ENCODE measurements at places on chromosomes 2 and 18.

DNA sequence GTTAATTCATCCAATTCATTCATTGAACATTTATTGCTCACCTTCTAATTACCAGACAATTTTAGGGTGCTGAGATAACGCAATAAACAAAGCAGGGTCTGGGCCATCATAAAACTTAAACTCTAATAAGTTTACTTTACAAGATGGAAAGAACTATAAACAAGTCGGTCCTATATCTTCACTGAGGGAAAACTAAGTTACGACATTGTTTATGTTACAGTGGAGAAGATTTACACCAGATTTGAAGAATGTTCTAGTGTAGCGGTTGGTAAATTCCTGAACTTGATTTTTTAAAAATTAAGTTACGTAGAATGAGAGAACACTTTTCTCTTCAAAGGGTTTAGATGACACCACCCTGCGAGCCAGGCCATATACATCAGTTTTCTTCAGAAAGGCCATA, 20.7 kb upstream of the FRZB start:
- no peak for DNase-seq

DNA sequence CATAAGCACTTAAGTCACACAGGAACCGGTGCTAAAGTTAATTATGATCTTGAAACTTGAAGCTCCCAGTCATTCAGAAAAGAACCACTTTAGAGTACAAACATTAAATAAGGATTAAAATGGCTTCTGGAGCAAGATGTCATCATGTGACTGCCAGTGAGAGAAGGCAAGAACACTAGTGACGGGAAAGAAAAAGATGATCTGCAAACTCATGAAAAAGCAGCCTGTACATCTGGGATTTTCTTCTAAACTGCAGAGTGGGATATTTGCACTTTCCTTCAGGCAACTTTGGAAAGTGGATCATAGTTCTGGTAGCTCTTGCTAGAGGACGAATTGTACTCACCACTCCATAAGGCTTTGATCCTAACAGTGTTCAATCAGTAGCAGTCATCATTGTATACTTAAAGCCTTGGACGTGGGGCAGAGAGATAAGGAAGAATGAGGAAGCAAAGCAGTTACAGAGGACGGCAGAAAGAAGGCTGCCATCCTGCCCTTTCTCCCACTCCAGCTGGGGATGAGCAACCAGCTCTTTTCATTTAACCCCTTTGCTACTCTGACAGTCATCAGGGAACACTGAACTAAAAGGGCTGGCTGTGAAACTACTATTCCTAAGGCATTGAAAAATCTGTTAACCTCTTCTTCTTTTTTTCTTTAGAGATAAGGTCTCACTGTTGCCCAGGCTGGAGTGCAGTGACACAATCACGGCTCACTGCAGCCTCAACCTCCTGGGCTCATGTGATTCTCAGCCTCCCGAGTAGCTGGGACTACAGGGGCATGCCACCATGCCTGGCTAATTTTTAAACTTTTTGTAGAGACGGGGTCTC, 18.1 kb downstream of the ABHD3 start:
- DNase-seq, result no peak

GRCh38 chr2:191103774-191104173, 47.0 kb downstream of the STAT4 start:
- DNase-seq, result peak; percentile 43

GRCh38 chr2:15018814-15019213, 386.3 kb downstream of the LRATD1 start:
- no peak for DNase-seq

- no peak for DNase-seq
Observed at GRCh38 chr18:62644773-62645172, 70.6 kb upstream of the PHLPP1 start.

DNA sequence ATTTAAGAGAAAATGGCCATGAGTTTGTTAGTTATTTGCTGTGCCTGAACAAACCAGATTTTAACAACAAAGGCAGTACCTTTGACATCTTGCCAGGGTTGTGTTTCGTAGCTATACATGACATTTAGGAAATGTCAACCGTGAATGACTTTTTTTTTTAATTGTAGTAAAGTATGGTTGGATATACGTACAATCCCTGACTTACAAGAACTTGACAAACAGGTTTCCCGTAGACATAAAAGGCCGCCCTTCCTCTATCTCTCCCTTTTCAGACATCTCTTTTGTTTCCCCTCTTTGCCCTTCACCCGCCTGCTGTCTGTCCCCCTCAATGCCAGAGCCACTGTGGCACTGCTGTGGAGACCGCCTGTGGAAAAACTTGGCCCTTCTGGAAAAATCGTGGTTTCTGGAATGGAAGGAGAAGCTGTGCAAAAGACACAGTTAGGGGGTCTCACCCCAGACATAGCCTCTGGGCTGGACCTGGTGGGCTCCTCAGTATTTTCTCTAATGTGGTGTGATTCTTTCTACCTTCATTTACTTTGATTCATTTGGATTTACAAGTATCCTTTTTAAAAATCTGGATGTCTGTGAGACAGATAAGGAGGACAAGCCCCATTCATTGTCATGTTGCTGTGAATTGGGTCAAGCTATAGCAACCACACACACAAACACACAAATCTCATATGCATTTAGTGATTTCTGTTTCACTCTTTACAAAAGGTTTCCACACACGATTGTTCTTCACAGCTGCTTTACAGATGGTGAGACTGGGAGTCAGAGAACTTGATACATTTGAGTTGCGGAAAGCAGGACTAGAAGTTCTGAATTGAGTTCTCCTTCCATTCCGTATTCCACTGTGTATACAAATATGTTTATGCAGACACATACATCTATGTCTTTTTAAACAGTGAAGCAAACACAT, 48.6 kb downstream of the SPATS2L start:
- DNase-seq, result no peak

GRCh38 chr2:18836436-18836835, 247.1 kb upstream of the NT5C1B start:
- no peak for DNase-seq

DNA sequence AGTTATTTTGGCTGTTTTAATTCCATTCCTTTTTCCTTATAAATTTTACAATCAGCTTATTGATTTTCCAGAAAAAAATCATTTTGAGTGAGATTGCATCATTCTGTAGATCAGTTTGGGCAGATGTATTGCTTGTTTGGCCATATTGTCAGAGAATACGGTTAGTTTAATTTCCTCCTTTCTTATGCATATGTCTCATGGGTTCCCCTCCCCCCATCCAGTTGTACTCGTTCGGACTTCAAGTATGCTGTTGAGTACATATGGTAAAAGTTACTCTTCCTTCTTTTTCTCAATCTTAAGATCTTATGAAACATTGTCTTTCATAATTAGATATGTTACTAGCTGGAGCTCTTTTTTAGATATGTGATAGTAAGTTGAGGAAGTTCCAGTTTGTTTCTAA, 131.2 kb upstream of the TTC27 start:
- no peak for DNase-seq

DNA sequence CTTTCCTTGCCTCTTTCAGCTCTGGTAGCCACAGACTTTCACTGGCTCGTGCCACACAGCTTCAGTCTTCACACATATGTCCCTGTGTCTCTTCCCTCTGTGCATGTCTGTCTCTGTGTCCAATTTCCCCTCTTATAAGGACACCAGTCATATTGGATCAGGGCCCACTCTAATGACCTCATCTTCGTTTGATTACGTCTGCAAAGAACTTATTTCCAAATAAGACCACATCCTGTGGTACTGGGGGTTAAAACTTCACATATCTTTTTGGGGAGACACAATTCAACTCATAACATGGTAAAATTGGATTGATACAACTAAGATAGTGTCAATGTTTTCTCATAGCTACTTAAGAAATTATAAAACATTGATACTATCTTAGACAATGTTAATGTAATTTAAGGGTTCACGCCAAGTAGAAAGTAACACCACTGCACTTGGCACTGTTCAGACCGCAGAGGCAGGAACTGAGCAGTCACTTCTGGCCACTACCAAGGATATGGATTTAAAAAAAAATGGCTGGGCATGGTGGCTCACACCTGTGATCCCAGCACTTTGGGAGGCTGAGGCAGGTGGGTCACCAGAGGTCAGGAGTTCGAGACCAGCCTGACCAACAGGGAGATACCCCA, 119.6 kb upstream of the EPAS1 start:
- DNase-seq, result no peak

GRCh38 chr2:95268211-95269035, 5.8 kb upstream of the PROM2 start:
- no peak for DNase-seq

GRCh38 chr2:18272148-18272494, 288.3 kb downstream of the RDH14 start:
- DNase-seq, result no peak

GRCh38 chr2:160928854-160929301, 231.3 kb upstream of the TANK start:
- no peak for DNase-seq

DNA sequence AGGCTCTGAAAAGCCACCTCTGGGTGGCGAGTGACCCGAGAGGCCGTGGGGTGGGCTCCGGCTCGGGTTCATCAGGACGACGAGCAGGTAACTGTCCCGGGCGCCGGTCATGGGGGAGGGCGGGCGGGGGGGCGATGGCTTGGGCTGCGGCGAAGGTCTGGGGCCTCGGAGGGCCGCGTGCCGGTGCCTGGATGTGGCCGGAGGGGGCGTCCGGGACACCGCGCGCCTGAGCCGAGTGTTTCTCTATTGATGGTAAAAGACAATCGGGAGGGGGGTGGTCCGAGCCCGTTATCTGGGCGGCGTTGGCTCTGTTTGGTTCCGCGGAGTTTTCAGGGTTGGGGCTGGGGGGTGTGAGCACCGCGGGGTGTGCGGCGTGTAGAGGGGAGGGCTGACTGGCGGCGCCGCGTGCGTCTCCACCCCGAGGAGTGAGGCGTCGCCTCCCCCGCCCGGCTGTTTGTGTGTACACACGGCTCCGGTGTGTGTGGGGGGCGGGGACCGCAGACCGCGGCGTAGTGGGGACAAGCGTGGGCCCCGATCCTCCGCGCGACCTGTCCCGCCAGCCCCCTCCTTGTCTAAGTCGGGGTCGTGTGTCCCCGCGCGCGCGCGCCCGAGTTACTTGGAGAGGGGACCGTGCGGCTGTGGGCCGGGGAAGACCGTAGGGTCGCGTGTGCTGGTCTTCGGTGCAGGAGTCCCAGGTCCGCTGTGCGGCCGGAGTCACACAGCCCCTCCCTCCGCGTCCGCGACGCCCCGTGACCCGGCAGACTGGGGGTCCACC, 1.6 kb downstream of the CTIF start:
- peak; percentile 31 for DNase-seq
